ENCODE measurements at places on chromosomes 3 and 15. TPM values are rescaled to one million over a fixed set of nuclear protein-coding genes. Genes with fewer than 3 reads are reported as not detected.

DNA sequence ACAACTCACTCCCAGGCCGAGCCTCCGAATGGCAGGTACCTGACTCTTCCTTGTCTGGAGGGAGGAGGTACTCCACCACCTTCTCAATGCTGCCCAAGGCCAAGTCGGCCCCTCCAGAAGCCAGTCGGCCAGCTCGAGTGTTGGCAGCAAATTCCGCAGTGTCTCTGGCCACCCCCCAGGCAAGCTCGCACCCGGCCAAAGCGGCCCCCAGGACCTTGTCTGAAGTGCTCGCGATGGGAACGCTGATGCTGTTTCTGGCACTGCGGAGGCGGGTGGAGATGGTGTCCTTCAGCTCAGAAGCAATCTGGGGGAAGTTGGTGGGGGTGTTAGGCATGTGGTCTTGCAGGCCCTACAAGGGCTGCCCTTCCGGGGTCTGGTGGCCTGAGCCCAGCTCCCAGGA, 9.2 kb downstream of the PLIN1 start:
- peaks cover under 1% of the 10 kb centered on the region for H3K4me1 ChIP-seq
- H3K36me3 ChIP-seq = no peaks in the 10 kb centered on the region
- H3K27me3 ChIP-seq = peaks cover 37% of the 10 kb centered on the region
- H3K4me3 ChIP-seq = no peak overlapping the region

- DNase-seq = no peak
- H3K4me1 ChIP-seq = peaks cover 4% of the 10 kb centered on the region
- H3K27ac ChIP-seq = no peak overlapping the region
- H3K36me3 ChIP-seq = no peaks in the 10 kb centered on the region
- peaks cover 45% of the 10 kb centered on the region for H3K27me3 ChIP-seq
- no peak overlapping the region for H3K4me3 ChIP-seq
Observed at GRCh38 chr3:14347110-14347509, 55.3 kb upstream of the SLC6A6 start.

FAN1 gene
- 25.1 TPM for total RNA-seq

ESYT3 gene
- 3.5 TPM for total RNA-seq
